Nephron progenitor cell (in vitro differentiated cells): ENCODE measurements at places on chromosomes 7 and 10.

DNA sequence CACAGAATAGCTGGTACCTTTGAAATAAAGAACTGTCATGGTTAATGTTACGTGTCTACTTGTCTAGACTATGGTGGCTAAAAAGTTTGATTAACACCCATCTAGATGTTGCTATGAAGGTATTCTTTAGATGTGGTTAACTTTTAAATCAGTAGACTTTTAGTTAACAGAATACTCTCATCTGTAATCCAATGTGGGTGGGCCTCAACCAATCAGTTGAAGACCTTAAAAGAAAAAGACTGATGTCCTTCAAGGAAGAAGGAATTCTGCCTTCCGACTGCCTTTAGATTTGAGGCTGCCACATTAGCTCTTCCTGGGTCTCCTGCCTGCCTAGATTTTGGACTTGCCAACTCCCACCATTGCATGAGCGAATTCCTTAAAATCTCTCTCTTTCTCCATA is 113.0 kb upstream of the CACUL1 start:
- H3K27ac ChIP-seq: no peak overlapping the region
- DNase-seq: no peak
- H3K27me3 ChIP-seq: peaks cover 6% of the 10 kb centered on the region
- H3K4me1 ChIP-seq: peaks cover 37% of the 10 kb centered on the region
- H3K4me3 ChIP-seq: no peak overlapping the region

- peaks cover 33% of the 10 kb centered on the region for H3K36me3 ChIP-seq
- H3K4me3 ChIP-seq: no peak overlapping the region
- peak overlapping the region; percentile 78 for H3K27ac ChIP-seq
- peaks cover 5% of the 10 kb centered on the region for H3K4me1 ChIP-seq
- no peak for DNase-seq
These were observed 10.1 kb upstream of the LAT2 start for GRCh38 chr7:74199551-74200355.

GRCh38 chr7:132546366-132547127 is 29.7 kb downstream of the PLXNA4 start:
- no peak overlapping the region for H3K4me3 ChIP-seq
- H3K27me3 ChIP-seq: peaks cover 42% of the 10 kb centered on the region
- peaks cover 10% of the 10 kb centered on the region for H3K36me3 ChIP-seq
- no peak for DNase-seq

- no peaks in the 10 kb centered on the region for H3K36me3 ChIP-seq
- DNase-seq: peak; percentile 78
- H3K4me3 ChIP-seq: peak overlapping the region; percentile 85
- peaks cover 54% of the 10 kb centered on the region for H3K4me1 ChIP-seq
These were observed 587 bp upstream of the GRK5 start for GRCh38 chr10:119206603-119207365.

GRCh38 chr10:114791768-114792167 is 29.8 kb upstream of the FHIP2A start:
- no peak overlapping the region for H3K27ac ChIP-seq
- no peaks in the 10 kb centered on the region for H3K4me1 ChIP-seq
- no peaks in the 10 kb centered on the region for H3K27me3 ChIP-seq

GRCh38 chr7:3358991-3359390 is 57.9 kb downstream of the SDK1 start:
- no peaks in the 10 kb centered on the region for H3K36me3 ChIP-seq
- peaks cover 4% of the 10 kb centered on the region for H3K27me3 ChIP-seq
- no peak overlapping the region for H3K27ac ChIP-seq
- H3K4me1 ChIP-seq: no peaks in the 10 kb centered on the region
- DNase-seq: no peak

GRCh38 chr10:27564398-27564797 is 60.3 kb downstream of the RAB18 start:
- H3K4me3 ChIP-seq: no peak overlapping the region
- no peak overlapping the region for H3K27ac ChIP-seq
- H3K36me3 ChIP-seq: no peaks in the 10 kb centered on the region

GRCh38 chr10:108911814-108912541 is 1011.3 kb downstream of the XPNPEP1 start:
- DNase-seq: peak; percentile 90
- peak overlapping the region; percentile 91 for H3K4me3 ChIP-seq
- H3K27me3 ChIP-seq: peaks cover 19% of the 10 kb centered on the region
- H3K4me1 ChIP-seq: peaks cover 9% of the 10 kb centered on the region
- peak overlapping the region; percentile 33 for H3K27ac ChIP-seq

DNA sequence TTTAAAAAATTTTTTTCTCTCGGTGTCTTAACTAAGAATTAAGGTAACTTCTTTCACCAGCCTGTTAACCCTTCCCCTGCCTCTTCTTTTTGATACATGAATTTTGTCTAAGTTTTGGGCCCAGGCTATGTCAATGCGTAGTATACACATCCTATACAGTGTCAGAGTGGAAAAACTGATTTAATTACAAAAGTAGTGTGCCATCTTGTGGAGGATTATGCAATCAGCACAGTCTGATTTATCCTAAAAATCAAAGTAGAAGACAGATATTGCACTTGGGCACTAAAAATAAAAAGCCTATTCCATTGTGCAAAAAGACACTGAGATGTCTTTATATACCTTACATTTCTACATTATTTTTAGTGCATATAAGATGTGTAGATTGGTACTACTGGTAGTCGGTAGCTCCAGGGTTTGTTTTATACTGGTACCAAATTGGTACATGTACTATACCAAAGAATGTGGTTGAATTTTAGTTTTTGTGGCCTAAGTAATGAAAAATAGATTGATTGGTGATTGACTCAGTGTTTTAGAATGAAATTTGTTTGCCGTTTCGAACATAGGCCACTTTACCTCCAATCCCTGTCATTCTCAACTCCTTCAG is 96.6 kb downstream of the MKLN1 start:
- H3K27me3 ChIP-seq: no peaks in the 10 kb centered on the region
- peaks cover 22% of the 10 kb centered on the region for H3K4me1 ChIP-seq
- H3K36me3 ChIP-seq: peaks cover 27% of the 10 kb centered on the region
- DNase-seq: no peak

- no peak overlapping the region for H3K27ac ChIP-seq
- no peak for DNase-seq
- H3K36me3 ChIP-seq: no peaks in the 10 kb centered on the region
- H3K4me3 ChIP-seq: peak overlapping the region; percentile 56
- peaks cover 87% of the 10 kb centered on the region for H3K27me3 ChIP-seq
These were observed 1.2 kb upstream of the HHEX start for GRCh38 chr10:92688573-92688926.

DNA sequence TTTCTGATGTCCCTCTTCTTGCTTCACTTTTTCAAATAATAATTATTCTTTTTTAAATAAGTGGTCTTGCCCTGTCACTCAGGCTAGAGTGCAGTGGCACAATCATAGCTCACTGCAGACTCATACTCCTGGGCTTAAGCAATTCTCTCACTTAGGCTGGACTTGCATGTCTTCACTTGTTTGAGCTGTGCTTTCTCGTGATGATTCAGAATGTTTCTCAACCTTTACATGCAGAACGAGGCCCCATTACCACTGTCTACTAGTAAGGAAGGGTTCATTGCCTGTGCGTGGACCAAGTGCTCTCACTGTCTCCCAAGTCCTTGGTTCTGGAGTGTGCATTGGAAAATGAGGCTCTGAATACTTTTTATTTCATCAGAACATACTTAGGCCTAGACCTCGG is 468.6 kb upstream of the COBL start:
- H3K36me3 ChIP-seq: no peaks in the 10 kb centered on the region
- H3K4me3 ChIP-seq: no peak overlapping the region
- H3K27ac ChIP-seq: no peak overlapping the region
- H3K4me1 ChIP-seq: no peaks in the 10 kb centered on the region
- DNase-seq: no peak

- no peak overlapping the region for H3K4me3 ChIP-seq
- H3K36me3 ChIP-seq: peaks cover 3% of the 10 kb centered on the region
- H3K27ac ChIP-seq: no peak overlapping the region
- DNase-seq: no peak
These were observed 26.4 kb downstream of the RPS24 start for GRCh38 chr10:78059906-78060702.

DNA sequence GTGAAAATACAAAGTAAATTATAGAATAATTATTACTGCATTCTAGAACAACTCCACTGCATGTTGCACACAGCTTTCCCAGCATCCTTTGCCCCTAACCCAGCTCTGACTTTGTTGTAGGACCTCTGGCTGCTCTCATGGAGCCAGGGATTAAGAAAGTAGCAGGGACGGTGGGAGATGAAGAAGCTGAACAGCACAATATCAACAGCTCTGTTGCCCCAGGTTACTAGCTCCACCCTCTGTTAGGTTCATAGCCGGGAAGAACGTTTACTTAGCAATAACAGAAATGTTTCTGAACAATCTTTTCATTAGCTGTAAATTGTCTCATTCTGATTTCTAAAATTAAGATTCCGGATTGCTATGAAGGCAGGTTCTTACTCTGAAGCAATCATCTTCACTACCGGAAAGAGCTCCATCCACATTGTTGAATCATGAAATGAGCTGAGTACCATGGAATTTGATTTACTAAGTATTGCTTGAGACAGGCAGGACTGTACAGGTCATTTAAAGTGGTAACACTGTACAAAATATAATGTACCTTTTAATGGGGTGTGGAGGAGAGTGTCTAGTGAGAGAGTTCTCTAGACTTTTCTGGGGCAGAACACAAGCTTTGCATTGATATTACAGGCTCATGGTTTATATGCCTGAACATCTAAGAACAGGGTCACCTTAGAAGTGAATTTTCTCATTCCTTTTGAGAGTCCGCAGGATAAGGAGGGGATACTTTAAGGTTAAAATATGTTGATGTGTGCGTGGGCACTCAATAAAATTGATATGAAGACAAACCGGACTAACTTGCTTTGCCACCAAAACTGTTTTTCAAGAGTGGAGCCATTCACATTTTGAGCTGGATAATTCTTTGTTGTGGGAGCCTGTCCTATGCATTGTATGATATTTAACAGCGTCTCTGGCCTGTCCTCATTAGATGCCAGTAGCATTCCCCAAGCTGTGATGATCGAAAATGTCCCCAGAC is 20.8 kb upstream of the RAB18 start:
- H3K36me3 ChIP-seq: no peaks in the 10 kb centered on the region
- no peak overlapping the region for H3K4me3 ChIP-seq
- H3K27ac ChIP-seq: no peak overlapping the region
- DNase-seq: no peak
- no peaks in the 10 kb centered on the region for H3K4me1 ChIP-seq

DNA sequence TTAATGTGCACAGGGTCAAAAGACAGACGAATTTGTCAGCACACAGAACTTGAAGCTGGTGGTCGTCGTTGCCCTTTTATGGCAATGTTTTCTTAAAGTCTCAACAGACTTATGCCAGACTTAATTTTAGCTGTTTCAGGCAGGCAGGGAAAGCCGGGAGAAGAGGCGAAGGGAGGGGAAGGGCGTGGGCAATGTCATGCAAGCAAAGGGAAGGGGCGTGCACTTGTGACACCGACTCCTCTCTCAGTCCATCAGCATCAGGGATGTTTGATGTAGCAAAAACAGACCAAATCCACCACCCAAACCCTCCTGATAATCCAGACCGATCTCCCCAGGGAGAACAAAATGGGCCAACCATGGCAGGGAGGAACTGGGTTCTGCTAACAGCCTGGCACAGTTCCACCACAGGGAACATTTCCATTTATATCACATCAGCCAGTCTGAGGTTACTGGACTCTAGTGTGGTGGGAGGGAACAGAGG is 118.1 kb upstream of the RHEB start:
- H3K4me3 ChIP-seq: no peak overlapping the region
- H3K4me1 ChIP-seq: peaks cover 21% of the 10 kb centered on the region
- H3K27ac ChIP-seq: no peak overlapping the region
- no peak for DNase-seq
- H3K36me3 ChIP-seq: peaks cover 5% of the 10 kb centered on the region
- H3K27me3 ChIP-seq: peaks cover 31% of the 10 kb centered on the region

- H3K4me1 ChIP-seq: peaks cover 19% of the 10 kb centered on the region
- no peaks in the 10 kb centered on the region for H3K36me3 ChIP-seq
- no peak for DNase-seq
- H3K27me3 ChIP-seq: no peaks in the 10 kb centered on the region
- no peak overlapping the region for H3K4me3 ChIP-seq
- H3K27ac ChIP-seq: peak overlapping the region; percentile 55
These were observed 154.8 kb downstream of the ADAM12 start for GRCh38 chr10:126233182-126234148.

GRCh38 chr7:42192851-42193461 is 44.1 kb downstream of the GLI3 start:
- H3K4me1 ChIP-seq: peaks cover 91% of the 10 kb centered on the region
- H3K36me3 ChIP-seq: peaks cover 59% of the 10 kb centered on the region
- peak; percentile 21 for DNase-seq

GRCh38 chr7:7254319-7254718 is 72.0 kb downstream of the C1GALT1 start:
- no peak for DNase-seq
- peaks cover 17% of the 10 kb centered on the region for H3K36me3 ChIP-seq
- peaks cover 35% of the 10 kb centered on the region for H3K4me1 ChIP-seq
- no peak overlapping the region for H3K27ac ChIP-seq
- H3K27me3 ChIP-seq: no peaks in the 10 kb centered on the region
